ENCODE measurements at places on chromosomes 5 and 9. TPM values are rescaled to one million over a fixed set of nuclear protein-coding genes. Genes with fewer than 3 reads are reported as not detected.

PSAT1 gene
- 75.7 TPM for total RNA-seq

MYOT gene
- total RNA-seq = not detected

EIF4E1B gene
- 1.1 TPM for total RNA-seq

DMRT3 gene
- total RNA-seq = not detected

OTULINL gene
- total RNA-seq = 8.9 TPM

AQP7 gene
- not detected for total RNA-seq

SPINK13 gene
- total RNA-seq = not detected

RHOBTB3 gene
- 421 TPM for total RNA-seq

Data from endodermal cell (in vitro differentiated cells).